ENCODE measurements at places on chromosomes 12 and 14.

GRCh38 chr12:2372178-2372577 lies 319.4 kb downstream of the CACNA1C start:
- no peak for DNase-seq

GRCh38 chr12:128779901-128780300 lies 43.9 kb downstream of the SLC15A4 start:
- DNase-seq = no peak

DNA sequence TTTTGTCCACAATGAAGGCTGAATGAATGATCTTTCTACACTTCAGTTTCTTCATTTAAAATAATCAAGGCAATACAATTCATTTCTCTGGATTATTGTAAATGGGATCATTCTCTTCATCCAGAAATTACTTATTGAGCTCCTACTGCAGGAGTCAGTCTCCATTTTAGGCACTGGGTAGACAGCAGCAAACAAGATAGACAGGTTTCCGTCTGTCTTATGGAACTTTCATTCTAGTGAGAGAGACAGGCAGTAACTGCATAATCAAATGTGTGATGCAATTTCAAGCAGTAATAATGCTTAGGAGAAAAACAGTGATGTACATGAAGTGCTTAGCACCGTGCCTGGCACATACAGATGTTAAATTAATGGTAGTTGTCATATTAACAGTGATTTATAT lies 118.9 kb downstream of the SUDS3 start:
- no peak for DNase-seq

- no peak for DNase-seq
These were observed 12.1 kb upstream of the GPX2 start for GRCh38 chr14:64954491-64955240.

GRCh38 chr12:126228936-126229335 lies 1163.7 kb downstream of the AACS start:
- DNase-seq = no peak

GRCh38 chr12:116165036-116165425 lies 112.5 kb downstream of the MED13L start:
- no peak for DNase-seq

DNA sequence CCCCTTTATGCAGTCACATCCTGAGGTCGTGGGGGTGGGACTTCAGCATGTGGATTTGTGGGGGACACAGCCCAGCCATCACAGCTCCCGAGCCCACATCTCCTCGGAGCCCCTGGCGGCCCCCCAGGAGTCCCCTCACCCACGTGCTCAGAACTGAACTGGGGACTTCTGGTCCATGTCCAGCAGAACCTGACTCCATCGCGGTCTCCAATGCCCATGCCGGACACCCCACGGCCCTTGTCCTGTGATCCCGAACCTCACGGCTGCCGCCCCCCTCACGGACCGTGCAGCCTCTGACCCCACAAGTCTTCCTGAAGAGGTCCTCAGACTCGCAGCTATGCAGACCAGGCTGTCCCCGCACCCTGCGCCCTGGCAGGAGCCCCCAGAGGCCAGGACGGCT lies 13.5 kb upstream of the FBRSL1 start:
- DNase-seq = no peak

DNA sequence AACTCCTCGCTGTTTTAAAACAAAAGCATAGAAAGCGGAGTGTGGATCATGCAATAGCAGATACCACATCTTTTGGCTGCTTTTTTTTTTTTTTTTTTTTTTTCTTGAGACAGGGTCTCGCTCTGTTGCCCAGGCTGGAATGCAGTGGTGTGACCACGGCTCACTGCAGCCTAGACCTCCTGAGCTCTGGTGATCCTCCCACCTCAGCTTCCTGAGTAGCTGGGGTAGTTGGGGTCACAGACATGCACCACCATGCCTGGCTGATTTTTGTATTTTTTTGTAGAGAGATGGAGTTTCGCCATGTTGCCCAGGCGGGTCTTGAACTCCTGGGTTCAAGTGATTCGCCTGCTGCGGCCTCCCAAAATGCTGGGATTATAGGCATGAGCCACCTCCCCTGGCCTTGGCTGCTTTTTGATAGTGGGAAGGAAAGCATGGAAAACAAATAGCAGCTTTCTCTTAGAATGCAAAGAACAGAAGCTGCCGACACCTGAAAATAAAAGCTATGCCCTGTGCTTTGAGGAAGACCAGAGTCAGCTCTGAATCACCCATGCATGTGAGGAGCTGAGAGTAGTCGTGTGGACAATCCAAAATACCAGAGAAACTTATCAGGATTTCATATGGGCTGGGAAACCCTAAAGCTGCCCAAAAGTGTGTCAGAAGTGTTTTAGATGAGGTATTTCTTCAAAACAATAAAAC lies 3.6 kb upstream of the ELK3 start:
- no peak for DNase-seq

DNA sequence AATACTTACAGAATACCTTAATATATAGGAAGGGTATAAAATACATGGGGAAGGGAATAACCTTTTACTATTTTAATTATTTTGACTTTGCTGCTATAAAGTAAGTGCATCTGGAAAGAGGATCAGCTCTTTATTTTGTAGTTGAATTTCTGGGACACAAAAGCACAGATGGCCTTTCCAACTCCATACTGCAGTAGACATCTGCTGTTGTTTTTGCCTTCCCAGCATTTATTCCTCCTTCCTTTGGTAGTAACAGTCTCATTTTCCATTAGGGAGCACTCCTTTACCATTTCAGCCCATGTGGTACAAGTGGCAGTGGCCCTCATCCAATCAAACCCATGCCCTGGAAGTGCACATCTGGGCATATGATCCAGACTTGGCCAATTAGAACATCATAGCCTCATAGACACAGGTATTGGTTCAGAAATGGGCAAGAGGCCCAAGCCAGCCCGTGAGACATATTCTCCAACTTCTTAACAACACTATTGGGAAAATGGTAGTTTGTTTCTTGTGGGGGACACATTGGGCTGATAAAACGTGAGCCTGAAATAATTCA lies 64.8 kb upstream of the YARS2 start:
- no peak for DNase-seq

DNA sequence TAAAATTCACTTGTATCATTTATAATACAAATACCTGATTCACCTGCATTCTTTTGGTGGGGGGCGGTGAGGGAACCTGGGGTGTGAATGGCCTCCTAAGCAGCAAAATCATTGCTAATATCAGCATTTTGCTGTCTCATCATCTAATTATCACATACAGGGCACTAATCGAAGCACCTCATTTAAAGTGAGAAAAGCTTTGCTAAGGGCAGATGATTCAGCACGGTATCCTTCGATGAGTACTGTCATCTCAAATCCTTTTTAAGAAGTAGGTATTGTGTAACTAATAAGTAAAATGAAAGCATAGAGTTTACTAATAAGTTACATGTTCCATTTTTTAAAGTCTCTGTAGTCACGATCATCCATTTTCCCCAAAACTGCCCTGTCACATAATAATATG lies 278.1 kb upstream of the SOX5 start:
- no peak for DNase-seq

- no peak for DNase-seq
These were observed 463.0 kb downstream of the AACS start for GRCh38 chr12:125528281-125528680.

DNA sequence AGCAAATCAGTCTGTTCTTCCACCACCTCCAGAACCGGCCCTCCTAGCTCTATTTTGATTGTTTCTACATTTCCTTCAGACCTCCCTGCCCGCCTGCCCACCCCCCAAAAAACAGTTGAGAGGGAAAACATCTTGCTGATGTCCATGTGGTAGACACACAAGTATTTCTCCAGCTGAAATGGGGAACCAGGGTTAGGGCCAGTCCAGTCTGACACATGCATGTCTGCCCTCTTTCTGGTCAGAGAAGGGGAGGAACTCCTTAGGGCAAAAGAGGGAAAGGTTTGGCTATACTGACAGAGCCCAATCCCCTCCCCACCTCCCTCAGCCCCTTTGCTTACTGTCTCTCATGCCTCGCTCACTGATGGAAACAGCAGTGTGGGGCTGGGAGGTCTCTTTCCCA lies 3.4 kb downstream of the CD9 start:
- DNase-seq = no peak

DNA sequence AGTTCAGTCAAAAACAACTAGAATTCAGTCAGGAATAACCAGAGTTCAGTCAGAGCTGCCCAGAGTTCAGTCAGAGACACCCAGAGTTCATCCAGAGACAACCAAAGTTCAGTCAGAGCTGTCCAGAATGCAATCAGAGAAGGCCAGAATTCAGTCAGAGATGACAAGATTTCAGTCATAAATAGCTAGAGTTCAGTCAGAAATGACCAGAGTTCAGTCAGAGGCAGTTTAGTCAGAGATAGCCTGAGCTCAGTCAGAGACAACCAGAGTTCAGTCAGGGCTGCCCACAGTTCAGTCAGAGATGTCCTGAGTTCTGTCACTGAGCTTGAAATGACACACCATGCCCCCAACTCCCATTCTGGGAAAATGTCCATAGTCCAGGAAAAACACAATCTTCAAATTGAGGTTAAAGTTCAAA lies 1102.8 kb downstream of the BCL11B start:
- no peak for DNase-seq

GRCh38 chr14:21987937-21988336 lies 314.3 kb upstream of the OR4E1 start:
- DNase-seq = no peak

GRCh38 chr12:69927164-69927563 lies 102.1 kb downstream of the MYRFL start:
- DNase-seq = no peak

DNA sequence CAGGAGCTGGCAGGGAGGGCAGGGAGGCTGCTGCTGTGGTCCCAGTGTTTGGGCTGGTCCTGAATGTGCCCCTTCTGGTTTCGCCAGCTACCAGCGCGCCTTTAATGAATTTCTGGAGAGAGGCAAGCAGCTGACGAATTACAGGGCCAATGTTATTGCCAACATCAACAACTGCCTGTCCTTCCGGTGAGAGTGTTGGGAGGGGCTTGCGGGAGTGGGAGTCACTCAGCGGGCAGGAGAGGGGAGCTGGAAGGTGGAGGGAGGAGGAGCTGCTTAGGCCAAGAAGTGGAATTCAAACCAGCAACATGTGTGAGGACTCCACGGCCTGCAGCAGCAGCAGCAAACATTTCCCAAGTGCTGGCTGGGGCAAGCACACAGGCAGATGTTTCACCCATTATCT lies 7.7 kb downstream of the TNFAIP2 start:
- no peak for DNase-seq

GRCh38 chr12:47087088-47087688 lies 7.4 kb upstream of the AMIGO2 start:
- DNase-seq = no peak

Data from activated CD4-positive, alpha-beta T cell treated with anti-CD3 and anti-CD28 coated beads, Interleukin-2, amount 50 U/mL, for 24 hours (primary cell).